ENCODE measurements at places on chromosomes 7 and 10.
A peak's percentile ranks its signal among the peaks of the same experiment; 100 is the strongest.

GRCh38 chr7:16171928-16172327 lies 249.4 kb downstream of the CRPPA start:
- DNase-seq: no peak

DNA sequence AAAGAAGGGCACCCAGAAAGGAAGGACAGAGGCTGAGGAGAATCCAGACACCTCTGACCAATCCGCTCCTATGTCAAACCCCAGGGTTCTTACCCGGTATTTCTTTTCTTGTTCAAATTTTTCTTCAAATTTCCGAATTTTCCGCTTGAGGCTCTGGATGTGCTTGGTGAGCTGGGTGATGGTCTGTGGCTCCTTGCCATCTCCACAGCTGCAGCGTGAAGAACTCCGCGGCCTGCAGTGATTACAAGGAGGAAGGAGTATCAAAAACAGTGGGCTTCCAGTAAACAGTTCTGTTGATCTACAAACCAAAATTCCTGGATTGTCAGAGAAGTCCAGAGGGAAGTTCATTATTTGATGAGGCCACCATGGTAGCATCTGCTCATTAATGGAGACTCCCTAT lies 92.0 kb downstream of the PHYHIPL start:
- no peak for DNase-seq

GRCh38 chr7:2621061-2621828 lies 10.5 kb upstream of the TTYH3 start:
- peak; percentile 79 for DNase-seq

GRCh38 chr10:60031664-60032063 lies 125.3 kb upstream of the CCDC6 start:
- no peak for DNase-seq

DNA sequence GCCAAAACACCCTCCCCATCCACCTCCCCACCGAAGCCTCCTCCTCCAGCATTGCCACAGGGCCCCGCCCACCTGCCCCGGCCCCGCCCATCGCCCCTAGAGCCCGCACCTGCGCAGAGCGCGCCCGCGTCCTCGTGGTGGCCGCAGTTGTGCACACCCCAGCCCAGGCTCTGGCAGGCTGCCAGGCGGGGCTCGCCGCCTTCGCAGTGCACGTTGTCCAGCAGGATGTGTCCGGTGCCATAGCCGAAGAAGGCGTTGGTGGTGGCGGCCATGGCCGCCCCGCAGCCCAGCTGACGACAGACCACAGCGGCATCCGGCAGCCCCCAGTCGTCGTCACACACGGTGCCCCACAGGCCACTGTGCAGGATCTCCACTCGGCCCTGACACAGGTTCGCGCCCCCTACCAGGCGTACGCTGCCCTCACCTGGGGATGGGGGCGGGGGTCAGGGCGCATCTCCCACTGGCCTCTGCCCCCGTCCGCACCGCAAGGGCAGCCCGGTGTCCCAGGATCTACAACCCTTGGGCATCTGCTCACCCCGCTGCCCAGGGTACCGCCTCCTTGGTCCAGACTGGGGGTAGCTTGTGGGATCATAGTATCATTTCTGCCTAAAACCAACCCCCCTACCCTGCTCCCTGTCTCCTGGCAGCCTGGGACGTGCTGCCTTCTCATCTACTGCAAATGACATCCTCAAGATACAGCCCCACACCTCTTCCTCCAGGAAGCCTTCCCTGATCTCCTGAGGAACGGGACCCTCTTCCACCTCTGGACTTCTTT lies 11.9 kb downstream of the SSC4D start:
- peak; percentile 86 for DNase-seq

GRCh38 chr7:130099331-130099730 lies 29.0 kb downstream of the KLHDC10 start:
- DNase-seq: no peak

DNA sequence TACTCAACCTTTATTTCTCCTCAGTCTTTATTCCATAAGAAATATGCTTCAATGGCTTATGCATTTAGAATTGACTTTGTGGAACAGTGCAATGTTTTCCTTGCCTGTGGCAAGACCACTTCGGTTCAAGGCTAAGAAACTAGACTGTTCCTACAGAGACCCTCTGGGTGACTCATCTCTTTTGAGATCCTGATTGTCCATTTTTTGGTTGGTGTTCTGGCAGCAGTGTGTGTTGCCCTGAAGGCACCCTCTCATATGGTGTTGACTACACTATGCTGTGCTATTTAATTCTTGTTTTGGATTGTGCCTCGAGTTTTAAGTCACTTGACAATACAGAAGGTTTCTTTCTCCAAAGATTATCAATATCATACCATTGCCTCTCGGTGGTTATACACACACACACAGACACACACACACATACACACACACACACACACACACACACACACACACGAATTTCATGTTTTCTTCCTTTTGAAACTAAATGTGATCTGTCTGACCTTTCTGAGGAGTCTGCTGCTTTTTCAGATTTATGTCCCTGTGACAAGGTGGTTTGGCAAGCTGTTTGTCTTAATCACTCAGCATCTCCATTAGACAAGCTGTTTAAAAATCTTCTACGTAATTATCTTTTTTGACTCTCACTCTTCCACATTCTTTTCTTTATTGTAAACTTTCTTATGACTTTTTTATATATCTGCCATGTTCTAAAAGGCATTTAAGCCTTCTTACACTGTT lies 187.2 kb downstream of the VTI1A start:
- DNase-seq: no peak

DNA sequence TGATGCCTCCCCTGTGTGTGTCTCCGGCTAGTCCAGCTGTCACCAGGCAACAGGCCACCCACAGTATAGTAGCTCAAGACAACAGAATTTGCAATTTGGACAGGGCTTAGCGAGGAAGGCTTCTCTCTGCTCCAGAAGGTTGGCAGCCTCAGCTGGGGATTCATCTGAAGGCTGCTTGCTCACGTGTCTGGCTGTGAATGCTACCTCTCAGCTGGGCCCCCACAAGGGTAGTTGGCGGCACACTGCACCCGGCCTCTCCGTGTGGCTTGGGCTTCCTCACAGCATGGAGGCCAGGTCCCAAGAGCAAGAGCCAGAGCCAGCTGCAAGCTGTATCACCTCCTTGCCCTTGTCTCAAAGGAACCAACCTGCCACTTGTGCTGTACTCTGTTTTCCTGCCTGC lies 19.2 kb downstream of the ECHDC3 start:
- DNase-seq: no peak

DNA sequence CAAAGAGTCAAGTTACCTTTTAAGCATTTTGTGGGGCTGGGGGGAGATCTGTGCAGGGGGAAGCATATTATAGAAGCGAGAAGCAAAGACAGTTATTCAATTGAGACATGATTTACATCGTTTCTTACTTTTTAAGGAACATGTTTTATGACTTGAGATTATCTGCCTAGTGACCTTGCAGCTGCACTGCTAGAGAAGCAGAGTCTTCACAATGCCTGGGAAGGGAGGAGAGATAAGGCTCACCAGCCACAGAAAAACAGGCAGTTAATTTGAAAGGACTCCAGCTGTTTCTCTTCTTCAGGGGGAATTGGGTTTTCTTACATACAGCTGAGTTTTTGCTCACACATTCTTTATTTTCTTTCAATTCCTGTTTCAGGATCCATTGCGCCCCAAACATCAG lies 31.0 kb downstream of the PHYH start:
- DNase-seq: no peak

DNA sequence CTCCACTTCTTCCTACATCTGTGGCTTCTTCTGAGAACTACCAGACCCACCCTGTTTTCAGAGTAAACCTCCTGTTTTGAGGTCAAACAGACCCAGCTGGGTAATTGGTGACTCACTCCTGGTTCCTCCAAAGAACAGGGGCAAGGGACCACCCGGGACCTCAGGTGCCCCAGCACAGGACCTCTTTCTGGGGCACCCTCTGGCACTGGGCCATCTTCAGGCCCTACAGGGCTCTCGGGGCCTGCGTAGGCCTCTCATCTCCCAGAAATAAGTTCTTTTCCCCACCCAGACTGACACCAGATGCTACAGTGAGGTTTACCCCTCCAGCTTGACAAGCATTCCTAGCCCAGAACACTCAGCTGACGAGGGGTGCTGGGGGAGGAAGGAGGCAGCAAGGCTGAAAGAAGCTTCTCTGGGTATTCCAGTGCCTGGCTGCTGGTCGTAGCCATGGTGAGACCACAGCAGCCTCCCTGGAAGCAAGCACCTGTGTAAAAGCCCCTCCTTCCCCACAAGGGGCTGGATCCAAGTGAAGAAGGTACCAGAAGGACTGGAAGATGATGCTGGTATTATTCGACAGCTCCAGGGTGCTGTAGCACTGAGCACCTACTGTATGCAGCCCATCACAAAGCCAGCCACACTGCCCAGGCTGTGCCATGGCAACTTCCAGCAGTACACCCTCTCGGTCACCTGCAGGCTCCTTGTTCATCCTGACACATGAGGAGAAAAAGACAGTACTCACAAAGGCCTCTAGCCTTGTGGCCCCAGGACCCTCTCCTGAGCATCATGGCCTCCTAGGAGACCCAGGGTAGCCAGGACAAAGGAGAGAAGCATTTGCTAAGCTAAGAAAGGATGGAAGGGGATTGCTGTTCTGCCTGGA lies 47.4 kb downstream of the ALOX5 start:
- DNase-seq: peak; percentile 3
